ENCODE measurements at places on chromosomes 2 and 18. TPM values are rescaled to one million over a fixed set of nuclear protein-coding genes. Genes with fewer than 3 reads are reported as not detected.

Gene ZNF516
- 29.0 TPM for polyA plus RNA-seq

DNA sequence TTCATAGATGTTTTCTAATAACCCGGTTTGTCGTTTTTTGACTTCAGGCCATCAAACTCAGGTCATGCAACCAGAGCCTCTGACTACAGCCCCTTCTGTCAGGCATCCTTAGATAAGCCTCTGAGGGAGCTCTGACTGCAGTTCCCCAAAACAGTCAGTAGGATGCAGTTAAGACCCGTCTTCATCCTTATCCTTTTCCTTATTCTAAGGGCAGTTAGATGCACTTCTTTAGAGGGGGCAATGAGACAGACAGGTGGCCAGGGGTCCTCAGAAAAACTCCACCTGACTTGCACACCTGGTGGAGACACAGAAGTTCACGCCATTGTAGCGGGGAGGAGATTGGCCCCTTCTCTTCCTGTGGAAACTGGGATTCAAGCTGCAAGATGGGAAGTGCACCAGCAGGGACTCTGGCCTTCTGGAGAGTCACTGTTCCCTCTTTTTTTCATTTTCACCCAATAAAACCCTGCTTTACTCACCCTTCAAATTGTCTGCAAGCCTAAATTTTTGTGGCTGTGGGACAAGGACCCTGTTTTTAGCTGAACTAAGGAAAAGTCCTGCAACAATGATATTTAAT lies 104.8 kb upstream of the TFPI start:
- no peak for DNase-seq

Gene ADI1
- polyA plus RNA-seq = 50.4 TPM

DNA sequence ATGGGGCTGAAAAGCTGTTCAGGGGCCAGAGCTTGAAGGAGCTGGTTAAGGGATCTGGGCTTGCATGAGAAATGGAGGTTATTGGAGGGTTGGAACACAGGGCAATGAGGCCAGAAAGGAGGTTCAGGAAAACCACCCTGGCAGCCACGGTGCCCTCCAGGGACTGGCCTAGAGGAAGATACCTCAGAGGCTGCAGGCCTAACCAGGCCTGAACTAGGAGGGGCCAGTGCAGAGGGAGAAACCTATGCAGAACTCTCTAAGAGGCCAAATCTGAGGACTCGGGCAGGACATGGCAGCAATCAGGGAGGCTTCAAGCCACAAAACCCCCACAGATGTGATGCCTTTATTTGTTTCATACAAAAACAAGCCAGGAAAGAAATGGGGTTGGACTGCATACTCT lies 66.8 kb downstream of the BIN1 start:
- DNase-seq = no peak

DNA sequence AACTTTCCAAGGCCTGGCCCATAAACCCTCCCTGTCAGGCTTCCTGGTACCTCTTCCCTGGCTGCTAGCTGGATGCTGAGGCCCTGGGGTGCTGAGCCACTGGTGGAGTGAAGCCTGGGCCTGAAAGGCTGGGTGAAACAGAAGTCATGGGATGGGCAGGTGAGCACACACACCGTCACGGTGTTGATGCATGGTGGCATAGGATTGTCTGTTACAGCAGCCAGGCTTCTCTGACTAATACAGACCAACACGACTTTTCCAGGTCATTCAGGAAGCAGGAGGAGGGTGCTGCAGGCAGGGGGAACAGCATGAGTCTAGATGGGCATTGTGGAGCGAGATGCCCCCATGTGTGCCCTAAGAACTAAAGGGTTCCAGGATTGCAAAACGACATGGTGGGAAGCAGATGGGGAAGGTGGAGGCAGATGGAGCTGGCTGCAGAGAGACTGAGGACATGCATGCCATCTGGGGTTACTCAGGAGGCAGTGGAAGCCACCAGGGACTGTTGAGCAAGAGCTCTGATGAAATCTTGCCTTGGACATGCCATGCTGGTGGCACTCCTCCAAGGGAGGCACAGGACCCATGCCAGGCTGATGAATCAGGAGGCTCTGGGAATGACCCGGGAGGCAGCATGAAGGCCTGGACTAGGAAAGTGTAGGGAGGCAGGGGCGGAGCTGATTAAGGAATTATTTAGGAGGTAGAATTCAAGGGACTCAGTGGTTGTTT lies 480.9 kb downstream of the TSN start:
- DNase-seq = no peak

DNA sequence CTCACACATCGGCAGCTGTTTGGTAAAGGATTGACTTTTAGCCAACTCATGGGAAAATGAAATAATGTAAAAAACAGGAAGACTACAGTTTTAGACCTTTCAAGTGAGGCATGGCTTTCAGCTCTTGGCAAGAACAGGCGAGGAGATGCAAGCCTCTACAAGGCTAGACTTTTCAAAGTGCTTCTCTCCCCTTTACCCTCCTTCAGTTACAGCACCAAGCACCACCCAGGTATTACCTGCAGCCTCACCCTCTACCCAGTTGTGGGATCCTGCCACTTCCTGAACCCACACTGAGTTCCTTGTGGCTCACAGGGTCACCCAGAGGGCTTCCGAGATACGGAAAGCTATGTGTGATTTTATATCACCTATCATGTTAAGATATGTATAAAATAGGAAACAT lies 14.7 kb downstream of the UGT1A10 start:
- no peak for DNase-seq
